ENCODE measurements at places on chromosomes 1 and 21.

DNA sequence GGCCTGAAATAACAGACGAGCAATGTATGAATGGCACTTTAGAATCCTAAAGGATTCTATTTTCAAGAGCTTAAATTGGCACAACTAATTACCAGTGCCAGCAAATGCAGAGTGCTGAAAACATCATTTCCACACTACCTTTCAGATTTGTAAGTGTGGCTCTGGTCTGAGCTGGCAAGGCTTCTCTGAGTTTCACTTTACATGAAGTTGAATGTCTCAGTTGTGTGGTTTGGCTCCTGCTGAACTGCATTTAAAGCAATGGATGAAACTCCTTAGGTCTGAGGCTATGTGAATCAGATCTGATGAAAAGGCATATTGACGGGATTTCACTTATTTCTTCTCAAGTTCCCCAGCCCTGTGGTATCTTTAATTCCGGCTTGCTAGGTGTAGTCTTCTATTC is 114.8 kb upstream of the PTGFR start:
- no peak for DNase-seq

DNA sequence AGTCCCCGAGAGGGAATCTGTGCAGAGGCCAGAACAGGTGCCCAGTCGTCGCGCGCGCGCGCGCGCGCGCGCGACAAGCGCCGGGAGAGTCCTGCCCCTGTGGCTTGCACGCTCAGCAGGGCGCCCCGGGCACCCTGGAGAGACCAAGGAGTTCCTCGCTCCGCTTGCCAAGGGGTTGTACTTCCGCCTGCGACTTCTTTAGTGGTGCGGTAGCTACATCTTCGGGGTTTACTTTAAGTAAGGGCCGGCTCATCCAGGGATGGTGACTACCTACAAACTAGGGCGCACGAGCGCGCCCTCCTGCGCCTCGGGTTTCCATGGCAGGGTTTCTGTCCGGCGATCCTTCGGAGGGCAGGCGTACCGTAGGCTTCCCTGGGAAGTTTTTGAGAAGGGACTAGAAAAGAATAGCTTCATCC is 1.4 kb downstream of the LHX4 start:
- no peak for DNase-seq

GRCh38 chr1:96087719-96088118 is 633.9 kb upstream of the PTBP2 start:
- DNase-seq, result no peak

DNA sequence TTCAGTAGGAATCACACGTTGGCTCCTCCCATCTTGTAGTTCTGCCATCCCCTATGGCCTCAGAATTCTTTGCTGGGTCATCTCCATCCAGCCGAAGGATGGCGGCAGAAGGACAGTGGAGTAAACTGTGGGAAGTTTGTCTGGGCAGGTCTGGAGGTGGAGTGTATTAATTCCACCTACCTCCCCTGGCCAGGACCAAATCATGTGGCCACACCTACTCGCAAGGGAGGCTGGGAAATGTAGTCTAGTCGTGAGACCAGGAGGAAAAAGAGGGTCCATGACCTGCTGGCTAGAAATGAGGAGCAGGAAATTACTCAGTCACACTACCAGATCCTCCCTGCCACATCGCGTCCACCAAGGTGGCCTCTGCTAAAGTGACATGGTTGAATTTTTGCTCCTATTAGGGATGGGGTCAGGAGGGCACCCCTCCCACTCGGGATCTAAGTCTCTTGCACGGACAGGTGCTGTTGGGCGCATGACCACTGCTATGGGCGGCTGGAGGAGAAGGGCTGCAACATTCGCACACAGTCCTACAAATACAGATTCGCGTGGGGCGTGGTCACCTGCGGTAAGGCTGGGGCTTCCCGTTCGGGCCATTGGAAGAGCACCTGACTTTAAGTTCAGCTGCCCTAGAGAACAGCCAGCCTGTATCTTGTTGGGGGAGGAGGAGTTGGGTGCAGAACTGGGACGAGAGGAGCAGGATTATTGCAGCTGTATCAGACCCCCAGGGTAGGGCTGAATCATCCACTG is 19.5 kb downstream of the PLA2G5 start:
- peak; percentile 56 for DNase-seq

DNA sequence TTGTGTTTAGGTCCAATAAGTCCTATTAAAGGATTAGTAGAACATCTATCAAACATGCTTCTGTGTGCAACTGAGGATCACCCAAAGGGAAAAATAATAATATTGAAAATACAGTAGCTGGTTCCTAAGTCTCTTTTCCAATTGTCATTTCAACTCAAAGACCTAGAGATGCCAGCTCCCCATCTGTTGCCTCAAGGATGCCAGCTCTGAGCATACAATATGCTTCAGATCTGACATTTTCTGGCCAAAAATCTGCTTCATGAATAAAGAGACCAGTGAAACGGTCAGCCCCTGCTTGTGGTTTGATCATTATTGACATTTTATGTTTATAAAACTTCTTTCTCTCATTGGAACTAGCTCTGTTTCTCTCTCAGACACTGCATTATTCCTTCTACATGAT is 72.9 kb downstream of the CCDC185 start:
- no peak for DNase-seq

DNA sequence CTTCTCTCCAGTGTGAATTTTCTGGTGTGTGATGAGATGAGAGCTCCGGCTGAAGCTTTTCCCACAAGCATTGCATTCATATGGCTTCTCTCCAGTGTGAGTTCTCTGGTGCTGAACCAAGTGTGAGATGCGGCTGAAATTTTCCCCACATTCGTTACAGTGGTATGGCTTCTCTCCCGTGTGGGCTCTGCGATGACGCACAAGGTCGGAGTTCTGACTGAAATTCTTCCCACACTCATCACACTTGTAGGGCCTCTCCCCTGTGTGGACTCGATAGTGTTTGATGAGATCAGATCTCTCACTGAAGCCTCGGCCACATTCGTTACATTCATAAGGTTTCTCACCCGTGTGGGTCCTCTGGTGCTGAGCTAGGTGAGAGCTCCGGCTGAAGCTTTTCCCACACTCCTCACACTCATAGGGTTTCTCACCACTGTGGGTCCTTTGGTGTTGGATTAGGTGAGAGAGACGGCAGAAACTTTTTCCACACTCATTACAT is 7.4 kb downstream of the ZNF436 start:
- no peak for DNase-seq

DNA sequence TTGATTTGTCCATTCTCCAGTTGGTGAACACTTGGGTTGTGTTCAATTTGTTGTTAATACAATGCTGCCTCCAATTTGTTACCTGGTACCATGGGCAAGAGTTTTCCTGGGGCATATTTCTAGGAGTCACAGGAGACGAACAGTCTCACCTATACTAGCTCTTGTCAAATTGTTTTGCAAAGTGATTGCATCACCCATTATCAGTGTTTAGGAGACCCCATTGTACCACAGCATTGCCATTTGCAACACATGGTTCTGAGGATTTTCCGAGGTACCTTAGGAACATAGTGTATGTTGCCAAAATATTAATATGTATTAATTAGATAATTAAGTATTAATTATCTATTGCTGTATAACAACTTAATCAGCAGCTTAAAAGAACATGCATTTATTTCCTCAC is 97.8 kb downstream of the LPAR3 start:
- DNase-seq, result no peak

- no peak for DNase-seq
Observed at GRCh38 chr1:1833456-1833855, 55.2 kb upstream of the NADK start.

DNA sequence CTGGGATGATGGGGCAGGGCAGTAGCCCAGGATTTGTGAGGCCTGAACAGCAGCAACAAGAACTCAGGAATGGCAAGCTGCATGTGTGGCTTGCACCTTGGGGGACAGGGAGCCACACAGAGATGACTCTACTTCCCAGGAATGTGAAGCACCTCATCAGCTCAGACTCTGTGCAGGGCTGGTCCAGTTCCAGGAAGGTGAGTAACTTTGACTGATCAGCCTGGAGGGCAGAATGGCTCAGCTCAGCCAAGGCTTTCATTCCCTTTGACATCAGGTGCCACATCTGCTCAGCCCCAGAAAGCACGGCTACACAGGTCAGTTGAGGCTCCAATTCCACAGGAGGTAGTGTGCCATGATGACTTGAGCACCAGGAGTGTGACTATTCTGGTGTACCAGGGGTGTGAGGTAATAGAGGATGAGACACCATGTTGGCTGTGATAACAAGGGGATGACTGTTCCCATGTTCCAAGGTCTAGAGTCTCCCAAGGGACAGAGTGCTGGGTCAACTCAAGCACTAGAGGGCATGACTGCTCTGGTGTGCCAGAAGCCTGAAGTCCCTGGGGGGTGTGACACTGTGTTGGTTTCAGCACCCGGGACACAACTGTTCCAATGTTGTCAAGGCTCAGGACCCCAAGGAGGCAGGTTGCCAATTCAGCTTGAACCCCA is 625.8 kb upstream of the ADGRL2 start:
- no peak for DNase-seq

GRCh38 chr21:40272037-40272436 is 404.8 kb downstream of the PCP4 start:
- no peak for DNase-seq
